Activated T-cell treated with anti-CD3 and anti-CD28 coated beads for 24 hours (primary cell): ENCODE measurements at places on chromosomes 11 and 22.

- DNase-seq: no peak
Measured at GRCh38 chr22:23071230-23072076, 1.1 kb downstream of the GNAZ start.

GRCh38 chr22:25176175-25176574 is 23.5 kb upstream of the CRYBB3 start:
- no peak for DNase-seq

- no peak for DNase-seq
Measured at GRCh38 chr11:46039990-46040389, 81.3 kb downstream of the PHF21A start.

- DNase-seq: no peak
Measured at GRCh38 chr22:43476341-43476740, 64.5 kb downstream of the MPPED1 start.

GRCh38 chr11:42329929-42330565 is 870.6 kb upstream of the LRRC4C start:
- DNase-seq: no peak

- DNase-seq: no peak
Measured at GRCh38 chr11:76419896-76420295, 24.9 kb upstream of the EMSY start.

DNA sequence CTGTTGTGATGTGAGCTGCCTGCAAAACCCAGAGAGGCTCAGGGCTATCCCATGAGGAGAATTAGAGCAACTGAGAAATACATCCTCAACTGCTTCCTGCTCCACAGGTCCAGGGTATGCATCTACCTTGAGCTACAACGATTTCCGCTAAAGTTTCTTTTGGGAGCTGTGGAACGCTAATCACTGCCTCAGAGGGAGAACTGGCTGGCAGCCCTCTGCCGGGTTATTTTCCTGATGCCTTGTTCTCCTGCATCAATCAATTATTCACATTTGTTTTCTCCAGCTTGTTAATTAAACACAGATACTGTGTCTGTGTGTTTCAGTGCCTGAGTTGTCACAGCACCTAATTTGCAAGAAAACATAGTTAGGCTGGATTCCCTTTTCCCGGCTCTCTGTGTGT is 211.1 kb upstream of the PLET1 start:
- DNase-seq: no peak

DNA sequence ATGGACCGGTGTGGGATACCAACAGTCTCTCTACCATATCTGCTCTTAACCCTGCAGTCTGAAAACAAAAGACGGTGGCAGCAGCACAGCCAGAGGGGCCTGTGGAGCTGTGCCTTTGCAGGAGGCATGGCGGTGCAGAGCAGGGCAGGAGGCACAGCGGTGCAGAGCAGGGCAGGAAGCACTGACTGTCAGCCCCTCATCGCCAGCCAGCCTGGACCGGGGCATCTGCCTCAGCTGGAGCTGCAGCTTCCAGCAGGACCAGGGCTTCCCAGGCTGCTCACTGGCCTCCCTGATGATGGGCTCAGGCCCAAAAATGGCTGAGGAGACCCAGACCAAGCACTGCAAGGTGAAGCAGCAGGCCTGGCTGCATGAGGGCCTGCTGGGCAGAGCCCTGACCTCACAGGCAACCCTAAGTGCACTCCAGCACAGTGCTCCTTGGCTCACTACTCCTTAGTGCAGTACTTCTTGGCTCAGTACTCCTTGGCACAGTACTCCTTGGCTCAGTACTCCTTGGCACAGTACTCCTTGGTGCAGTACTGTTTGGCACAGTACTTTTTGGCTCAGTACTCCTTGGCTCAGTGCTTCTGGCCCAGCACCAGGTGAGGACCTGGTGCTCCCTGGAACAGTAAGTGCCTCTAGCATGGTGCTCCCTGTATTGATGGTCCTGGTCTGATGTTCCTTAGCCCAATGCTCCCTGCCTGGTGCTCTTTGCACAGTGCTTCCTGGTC is 78.0 kb downstream of the DHCR7 start:
- DNase-seq: no peak

DNA sequence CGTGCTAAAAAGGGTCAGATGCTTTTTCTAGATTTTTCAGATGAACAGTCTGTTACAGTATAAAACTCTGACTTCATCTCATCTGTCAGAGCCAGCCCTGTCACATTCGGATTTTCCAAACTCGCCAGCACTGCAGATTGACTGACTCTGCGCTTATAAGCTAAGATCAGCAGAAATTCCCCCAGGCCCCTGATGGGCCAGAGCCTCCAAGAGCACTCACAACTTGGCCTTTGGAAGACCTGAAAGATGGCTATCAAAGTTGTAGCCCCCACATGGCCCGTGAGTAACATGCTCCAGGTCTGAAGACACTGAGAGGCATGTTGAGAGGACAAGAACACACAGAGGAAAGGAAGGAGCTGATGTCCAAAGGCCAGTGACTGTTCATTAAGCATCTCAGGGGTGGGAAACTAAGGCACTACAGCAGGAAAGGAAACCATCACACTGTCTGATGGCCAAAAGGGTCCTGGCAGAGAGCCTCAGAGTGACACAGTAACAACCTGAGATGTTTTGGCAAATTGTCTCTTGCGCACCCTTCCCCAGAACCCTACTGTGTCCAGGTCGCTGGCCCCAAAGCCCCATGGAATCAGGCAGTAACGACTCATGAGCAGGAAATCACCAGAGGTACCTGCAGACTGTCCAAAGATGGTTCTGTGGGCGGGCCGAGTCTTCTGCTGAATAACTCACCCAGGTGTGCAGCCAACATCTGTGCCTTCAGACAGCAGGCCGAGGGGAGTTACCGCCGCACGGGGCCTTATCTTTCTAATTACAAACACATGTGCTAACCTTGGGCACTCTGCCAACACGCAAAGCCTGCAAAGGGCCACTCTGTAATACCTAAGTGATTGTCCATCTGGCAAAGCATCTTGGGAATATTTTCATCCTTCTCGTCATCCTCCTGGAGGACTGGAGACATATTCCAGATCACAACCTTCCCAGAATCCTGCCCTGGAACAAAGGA is 23.6 kb downstream of the HIRA start:
- DNase-seq: no peak

GRCh38 chr11:71272161-71272560 is 19.8 kb upstream of the SHANK2 start:
- DNase-seq: no peak

DNA sequence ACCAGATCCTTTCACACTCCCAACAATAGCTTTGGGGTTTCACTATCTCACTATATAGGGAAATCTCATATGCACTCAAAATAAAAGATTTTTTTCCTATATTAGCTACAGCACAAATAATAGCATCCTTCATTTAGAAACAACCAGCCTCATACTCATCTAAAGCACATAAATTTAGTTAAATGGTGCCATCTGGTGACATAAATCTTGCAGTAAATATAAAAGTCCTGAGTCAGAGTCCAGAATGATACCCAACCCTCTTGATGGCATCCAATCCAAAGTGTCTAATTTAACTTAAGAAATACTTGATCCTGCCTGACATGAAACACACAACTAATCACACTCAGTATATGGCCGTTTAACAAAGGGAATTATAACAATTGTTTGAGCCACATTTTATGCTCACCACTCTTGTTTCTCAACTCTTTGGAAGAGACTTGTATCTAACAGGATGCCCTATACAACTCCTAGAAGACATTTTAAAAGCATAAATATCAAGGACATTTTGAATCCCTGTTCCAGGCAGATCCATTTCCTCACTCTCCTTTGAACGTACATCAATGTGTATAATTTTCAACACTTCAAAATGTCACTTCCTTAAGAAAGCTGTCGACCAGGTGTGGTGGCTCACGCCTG is 36.2 kb downstream of the DLG2 start:
- DNase-seq: no peak

DNA sequence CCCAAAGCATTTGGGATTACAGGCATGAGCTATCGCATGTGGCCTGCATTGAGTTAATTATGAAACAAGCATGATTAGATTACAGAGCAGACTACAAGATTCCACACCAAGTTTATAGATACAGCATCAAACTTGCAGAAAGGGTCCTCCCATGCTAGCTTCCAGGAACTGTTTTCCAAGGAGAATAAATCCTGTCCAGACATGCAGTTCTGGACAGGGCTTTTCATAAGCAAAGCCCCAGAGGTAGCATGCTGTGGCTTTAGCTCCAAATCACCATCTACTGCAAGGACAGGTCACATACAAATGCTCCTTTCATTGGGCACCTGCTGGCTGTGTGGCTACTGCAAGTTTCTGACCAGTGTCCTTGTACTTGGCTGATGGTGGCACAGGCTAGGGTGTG is 57.1 kb downstream of the HIRA start:
- no peak for DNase-seq

- no peak for DNase-seq
Measured at GRCh38 chr22:50621948-50622722, 5.8 kb downstream of the ARSA start.

- peak; percentile 30 for DNase-seq
Measured at GRCh38 chr22:45284705-45285262, at the start of gene UPK3A. Gene UPK3A, plus strand, starts transcription at chr22:45284949. Its CDS starts 65 bp downstream, at chr22:45285014.

DNA sequence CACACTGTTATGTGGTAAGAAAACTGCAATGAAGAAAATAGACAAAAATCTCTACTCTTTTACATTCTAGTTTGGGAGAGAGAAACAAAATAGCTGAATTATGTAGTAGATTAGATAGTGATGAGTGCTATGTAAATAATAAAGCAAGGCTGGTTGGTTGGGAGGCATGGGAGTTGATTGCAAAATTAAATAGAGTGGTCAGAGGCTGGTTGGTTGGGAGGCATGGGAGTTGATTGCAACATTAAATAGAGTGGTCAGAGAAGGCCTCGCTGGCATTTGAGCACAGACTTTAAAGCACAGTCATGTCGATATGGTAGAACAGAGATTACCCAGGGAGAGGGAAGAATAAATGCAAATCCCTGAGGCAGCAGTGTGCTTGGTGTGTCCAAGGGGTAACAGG is 22.4 kb downstream of the SIK2 start:
- no peak for DNase-seq

DNA sequence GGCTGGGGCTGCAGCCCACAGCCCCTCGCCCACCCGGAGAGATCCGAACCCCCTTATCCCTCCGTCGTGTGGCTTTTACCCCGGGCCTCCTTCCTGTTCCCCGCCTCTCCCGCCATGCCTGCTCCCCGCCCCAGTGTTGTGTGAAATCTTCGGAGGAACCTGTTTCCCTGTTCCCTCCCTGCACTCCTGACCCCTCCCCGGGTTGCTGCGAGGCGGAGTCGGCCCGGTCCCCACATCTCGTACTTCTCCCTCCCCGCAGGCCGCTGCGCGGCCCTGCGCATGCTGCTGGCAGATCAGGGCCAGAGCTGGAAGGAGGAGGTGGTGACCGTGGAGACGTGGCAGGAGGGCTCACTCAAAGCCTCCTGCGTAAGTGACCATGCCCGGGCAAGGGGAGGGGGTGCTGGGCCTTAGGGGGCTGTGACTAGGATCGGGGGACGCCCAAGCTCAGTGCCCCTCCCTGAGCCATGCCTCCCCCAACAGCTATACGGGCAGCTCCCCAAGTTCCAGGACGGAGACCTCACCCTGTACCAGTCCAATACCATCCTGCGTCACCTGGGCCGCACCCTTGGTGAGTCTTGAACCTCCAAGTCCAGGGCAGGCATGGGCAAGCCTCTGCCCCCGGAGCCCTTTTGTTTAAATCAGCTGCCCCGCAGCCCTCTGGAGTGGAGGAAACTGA is 731 bp downstream of the GSTP1 start:
- DNase-seq: no peak

DNA sequence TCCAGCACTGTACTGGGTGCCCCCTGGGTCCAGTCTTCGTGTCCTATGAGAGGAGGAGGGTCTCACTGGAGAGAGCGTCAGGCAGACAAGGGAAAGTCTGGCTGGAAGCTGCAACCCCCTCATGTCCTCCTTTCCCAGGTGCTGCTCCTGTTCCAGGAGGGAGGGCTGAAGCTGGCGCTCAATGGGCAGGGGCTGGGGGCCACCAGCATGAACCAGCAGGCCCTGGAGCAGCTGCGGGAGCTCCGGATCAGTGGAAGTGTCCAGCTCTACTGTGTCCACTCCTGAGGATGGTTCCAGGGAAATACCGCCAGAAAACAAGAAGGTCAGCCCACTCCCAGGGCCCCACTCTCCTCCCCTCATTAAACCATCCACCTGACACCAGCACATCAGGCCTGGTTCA is 10.2 kb downstream of the LGALS12 start:
- DNase-seq: no peak

- no peak for DNase-seq
Measured at GRCh38 chr11:106552694-106553203, 465.5 kb downstream of the GUCY1A2 start.

GRCh38 chr22:26406118-26406517 is 22.9 kb upstream of the ASPHD2 start:
- DNase-seq: no peak

DNA sequence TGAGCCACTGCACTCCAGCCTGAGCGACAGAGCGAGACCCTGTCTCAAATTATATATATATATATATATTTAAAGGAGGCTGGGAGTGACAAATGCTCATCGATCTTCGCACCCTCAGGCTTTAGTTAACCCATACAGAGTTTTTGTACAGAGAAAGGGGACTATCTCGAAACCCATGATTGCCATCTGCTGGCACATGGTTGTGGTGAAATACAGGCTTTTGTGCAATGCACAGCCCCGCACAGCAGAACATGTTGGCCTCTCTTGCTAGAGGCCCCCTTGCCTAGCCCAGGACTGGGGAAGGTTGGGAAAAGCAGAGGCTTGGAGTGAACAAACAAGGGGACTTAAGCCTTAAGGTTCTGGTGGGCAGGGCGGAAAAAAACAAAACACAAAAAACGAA is 3.6 kb downstream of the MYBPC3 start:
- DNase-seq: no peak

GRCh38 chr11:66607126-66607834 is 9.2 kb upstream of the RBM14 start:
- DNase-seq: no peak

DNA sequence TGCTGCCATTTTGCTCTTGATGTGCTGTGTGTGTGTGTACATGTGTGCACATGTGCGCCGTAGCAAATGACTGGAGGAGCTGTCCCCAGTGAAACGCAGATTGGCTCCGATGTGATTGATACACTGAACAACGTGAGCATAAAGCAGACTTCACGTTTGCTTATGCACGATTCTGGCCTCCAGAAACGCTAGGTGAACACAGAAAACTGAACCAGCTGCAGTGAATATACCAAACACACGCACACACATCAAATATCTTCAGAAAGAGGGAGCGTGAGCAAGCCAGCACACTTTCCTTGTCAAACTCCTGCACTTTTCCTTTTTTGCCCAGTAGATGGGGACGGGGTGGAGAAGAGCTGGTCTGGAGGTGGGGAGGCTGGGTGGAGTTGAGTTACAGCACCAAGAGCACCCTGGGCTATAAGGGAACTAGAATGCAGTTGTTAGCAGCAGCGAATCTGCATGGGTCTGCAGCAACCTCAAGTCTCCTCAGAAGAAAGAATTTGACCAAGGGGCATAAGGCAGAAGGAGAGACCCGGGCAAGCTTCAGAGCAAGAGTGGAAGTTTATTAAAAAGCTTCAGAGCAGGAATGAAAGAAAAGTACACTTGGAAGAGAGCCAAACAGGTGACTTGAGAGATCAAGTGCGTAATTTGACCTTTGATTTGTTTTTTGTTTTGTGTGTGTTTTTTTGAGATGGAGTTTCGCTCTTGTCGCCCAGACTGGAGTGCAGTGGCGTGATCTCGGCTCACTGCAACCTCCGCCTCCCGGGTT is 77.8 kb upstream of the CADM1 start:
- DNase-seq: no peak
